ENCODE measurements at places on chromosomes 16 and 17.

- DNase-seq: no peak
These were observed 20.3 kb downstream of the SMG6 start for GRCh38 chr17:2283302-2283701.

GRCh38 chr17:46841561-46842379, 9.6 kb upstream of the WNT9B start:
- no peak for DNase-seq

DNA sequence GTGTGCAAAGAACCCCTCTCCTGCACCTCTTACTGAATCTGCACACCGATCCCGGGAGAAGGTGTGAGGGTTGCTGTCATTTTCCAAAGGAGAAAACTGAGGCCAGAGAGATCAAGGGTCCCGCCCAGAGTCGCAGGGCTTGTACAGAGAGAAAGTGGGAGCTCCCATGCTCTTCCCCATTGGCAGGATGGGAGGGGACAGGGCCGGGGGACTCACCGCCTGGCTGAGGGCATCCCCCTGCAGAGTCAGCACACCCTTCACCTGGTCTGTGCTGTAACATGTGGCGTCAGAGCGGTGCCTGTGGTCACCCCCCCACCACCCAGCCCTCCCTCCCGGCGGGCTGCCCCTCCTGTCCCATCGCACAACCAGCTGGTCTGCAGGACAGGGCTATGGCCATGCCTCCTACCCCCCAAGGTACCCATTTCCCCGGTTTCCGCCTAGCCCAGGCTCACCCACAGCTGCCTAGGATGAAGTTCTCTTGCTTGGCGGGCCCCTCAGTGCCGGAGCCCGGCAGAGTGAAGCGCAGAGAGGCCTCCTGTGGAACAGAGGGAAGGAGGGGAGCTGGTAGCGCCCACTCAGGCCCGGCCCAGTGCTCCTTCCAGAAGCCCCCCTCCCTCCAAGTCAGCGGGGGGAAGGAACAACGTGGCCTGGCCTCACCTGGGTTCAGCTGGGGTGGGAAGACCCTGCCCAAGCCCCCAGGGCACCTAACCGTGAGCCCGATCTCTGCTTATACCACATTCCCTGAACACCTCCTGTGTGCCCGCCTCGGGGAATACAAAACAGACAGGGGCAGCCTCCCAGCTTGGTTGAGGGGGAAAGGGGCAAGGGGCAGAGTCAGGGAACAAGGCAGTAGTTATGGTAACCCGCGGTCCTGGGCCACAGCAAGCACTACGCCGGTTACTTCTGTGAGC, 1.1 kb downstream of the ROGDI start:
- DNase-seq: no peak

DNA sequence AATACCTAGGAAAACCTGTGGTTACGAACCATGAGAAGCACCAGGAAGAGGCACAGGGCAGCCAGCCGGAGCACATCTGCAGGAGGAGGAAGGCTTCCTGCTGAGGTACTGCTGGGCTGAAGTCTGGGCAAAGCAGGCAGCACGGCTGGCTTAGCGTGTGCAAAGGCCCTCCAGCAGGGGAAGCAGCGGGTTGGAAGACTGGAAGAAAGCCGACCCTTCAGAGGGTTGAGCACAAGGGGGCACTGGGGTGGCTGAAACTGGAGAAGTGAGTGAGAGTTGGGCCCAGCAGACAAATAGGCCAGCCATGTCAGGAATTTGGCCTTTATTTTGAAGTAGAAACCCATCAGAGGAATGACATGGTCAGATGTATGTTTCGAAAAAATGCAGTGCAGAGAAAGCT, 12.1 kb upstream of the HSD3B7 start:
- no peak for DNase-seq

- no peak for DNase-seq
These were observed 41.6 kb upstream of the METRNL start for GRCh38 chr17:83037874-83038165.

DNA sequence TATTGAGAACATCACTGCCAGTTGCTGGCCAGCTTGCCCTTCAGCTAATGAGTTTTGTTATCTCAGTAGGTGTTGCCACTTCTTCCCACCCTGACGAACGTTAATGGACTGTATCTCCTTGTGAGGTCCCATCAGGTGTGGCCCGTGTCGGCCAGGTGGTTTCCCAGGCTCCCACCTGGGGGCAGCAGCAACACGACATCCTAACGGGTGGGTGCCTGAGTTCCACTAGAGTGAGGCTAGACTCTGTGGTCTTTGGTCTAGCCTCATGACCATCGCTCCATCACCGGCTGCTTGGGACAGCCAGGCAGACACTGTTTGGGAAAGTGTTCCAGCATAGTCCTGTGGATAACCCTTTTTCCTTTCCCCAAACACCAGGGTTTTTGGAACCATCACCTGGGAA, 45.6 kb upstream of the LCMT1 start:
- DNase-seq: no peak

DNA sequence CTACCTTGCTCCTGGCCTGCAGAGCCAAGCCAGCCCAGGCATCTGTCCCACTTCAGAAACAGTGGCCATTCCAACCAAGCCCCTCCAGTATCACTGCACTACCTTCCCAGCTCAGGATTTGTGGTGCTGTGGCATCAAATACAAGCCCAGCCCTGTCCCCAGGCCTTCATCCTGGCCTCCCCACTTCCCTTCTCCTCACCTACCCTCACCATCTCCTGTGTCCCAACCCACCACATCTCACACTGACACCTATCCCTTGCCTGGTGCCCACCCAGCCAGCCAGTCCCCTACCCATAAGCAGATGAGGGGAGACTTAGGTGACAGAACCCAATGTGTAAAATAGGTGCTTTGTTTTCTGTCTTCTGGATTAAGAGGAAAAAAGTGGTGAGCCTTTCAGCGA, 66.0 kb upstream of the CDH5 start:
- no peak for DNase-seq

DNA sequence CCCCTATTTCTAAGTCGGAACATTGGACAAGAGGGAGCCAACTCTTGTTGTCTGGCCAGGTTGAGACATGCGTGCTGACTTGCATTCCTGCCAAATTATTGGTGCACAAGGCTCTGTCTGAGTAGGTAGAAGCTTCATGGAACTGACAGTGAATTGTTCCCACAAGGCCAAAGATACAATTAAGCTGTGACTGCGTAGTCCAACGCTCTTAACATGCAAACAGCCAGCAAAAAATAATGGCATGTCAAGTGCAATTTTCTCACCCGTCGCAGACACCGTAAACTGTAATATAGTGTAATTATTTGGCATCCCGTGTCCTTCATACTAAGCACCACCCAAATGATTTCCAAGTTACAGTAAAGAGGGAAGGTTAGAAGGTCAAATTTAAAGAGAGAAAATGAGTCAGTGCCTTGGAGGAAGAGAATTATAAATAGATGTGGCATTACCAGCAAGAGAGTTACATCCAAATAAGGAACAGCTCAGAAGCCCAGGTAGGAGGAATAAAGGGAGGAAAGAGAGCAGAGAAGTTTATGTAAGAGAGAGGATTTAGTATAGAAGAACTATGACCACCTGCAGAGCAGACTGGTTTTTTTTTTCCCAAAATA, 21.8 kb downstream of the CDH8 start:
- DNase-seq: no peak

GRCh38 chr17:44356241-44356640, 7.4 kb downstream of the FAM171A2 start:
- DNase-seq: no peak

DNA sequence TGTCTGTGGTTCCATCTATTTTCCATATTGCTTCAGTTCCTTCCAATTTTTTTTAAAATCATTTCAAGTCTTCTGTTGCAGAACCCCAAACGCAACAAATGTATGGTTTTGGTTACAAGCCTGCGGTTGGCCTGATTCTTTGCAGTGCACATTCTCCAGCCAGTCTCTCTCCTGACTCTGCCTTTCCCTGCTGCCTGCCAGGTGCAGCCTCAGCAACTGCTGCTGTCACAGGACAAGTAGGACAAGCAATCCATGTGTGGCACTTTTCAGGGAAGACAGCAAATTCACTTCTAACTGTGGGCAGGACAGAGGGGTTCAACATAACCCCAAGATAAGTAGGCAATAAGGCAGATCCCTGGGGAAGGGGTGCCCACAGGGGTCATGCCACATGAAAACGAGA, 24.2 kb downstream of the EMP2 start:
- DNase-seq: no peak

DNA sequence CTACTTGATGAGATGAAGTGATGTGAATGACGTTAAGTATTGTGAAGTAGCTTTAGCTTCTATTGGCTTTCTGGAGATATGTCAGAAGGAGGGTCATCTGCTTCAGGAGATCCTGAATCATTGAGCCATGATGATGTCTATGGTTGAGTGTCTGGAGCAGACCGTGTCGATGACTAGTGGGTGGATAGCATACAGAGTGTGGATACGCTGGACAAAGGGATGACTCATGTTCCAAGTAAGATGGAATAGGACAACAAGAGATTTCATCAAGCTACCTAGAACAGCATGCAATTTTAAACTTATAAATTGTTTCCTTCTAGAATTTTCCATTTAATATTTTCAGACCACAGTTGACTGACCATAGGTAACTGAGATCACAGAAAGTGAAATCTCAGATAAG, 116.1 kb upstream of the RBBP6 start:
- no peak for DNase-seq

DNA sequence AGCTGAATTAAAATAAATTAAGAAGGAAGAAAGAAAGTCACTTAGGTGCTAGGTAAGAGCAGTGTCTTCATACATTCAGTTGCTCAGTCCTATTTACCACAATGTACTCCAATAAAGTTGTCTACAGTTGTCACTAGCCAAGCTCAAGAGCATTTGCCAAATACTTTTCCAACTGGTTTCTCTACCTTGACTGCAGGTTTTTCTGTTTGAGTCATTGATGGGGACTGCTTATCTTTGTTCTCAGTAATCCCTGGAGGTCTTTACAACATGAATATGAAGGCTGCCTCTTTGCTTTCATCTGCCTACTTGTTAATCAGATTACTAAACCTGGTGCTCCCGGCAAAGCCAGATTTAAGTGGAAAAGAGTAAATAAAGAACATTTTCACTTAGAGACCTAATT, 64.6 kb upstream of the CLEC18B start:
- DNase-seq: no peak

- DNase-seq: no peak
These were observed 43.3 kb downstream of the GRIN2A start for GRCh38 chr16:10138881-10139280.

DNA sequence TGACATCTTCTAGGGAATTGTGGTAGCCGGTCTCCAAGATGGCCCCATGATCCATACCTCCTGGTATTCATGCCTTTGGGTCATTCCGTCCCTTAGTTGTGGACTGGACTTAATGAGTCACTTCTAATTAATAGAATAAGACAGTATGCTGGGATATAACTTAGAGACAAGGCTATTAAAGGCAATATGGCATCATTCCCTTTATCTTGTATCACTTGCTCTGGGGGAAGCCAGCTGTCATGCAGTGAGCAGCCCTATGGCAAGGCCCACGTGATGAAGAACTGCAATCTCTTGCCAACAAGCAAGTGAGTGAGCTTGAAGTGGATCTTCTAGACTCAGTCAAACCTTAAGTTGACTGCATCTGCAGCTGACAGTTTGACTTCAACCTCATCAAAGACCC, 97.8 kb upstream of the MED13 start:
- DNase-seq: no peak

DNA sequence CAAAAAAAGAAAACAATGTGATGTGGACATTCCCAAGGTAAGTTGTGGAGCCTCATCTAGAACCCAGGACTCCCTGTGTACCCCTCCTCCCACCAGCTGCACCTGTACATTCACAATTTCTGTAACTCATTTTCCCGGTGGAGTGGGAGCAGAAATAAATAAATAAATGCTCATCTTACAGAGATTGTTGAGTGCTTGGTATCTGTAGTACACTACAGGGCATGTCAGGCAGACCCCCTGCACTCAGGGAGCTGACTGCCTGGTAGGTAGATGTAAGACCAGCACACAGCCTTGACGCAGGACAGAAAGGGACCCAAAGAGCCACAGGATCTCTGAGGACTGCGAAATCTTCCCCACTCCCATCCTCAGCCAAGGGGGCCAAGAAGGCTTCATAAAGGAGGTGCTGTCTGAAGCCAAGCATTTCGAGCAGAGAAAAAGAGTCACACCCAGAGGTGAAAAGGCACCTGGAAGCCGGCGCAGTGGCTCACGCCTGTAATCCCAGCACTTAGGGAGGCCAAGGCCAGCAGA, 6.5 kb downstream of the EIF1 start:
- no peak for DNase-seq

GRCh38 chr17:47742319-47743181, 9.5 kb downstream of the TBX21 start:
- DNase-seq: no peak

DNA sequence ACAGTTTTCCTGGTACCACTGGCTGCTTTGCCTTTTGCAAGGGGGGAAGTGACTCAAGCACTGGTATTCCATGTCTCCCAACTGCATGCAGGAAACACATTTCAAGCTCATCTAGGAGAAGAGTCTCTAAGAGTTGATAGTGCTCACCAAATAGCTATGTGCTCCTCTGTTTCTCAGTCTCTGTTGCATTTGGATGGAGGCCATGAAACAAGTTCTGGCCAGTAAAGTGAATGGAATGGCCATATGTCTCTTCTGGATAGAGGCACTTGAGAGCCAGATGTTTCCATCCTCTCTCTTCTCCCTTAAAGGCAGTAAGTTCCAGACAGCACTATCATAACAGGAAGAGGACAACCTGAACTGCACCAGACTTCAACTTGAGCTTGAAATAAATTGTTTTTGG, 60.6 kb downstream of the C16orf82 start:
- peak; percentile 96 for DNase-seq

DNA sequence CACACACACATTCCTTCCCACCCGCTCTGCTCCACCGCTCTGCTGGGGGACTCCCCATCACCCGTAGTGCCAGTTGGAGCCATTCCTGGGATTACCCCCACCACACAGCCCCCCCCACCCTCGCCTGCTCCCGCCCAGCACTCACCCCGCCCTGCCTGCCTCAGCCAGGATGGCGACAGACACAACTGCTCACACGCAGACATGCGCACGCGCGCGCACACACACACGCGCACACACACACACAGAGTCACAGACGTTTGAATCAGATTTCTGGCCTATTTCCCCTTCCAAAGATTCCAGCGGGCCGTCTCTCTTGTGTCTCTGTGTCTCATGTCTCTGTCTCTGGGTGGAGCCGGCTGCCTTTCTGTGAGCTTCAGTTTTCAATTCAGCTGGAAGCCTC, 4.4 kb downstream of the CACNA1G start:
- DNase-seq: peak; percentile 94

DNA sequence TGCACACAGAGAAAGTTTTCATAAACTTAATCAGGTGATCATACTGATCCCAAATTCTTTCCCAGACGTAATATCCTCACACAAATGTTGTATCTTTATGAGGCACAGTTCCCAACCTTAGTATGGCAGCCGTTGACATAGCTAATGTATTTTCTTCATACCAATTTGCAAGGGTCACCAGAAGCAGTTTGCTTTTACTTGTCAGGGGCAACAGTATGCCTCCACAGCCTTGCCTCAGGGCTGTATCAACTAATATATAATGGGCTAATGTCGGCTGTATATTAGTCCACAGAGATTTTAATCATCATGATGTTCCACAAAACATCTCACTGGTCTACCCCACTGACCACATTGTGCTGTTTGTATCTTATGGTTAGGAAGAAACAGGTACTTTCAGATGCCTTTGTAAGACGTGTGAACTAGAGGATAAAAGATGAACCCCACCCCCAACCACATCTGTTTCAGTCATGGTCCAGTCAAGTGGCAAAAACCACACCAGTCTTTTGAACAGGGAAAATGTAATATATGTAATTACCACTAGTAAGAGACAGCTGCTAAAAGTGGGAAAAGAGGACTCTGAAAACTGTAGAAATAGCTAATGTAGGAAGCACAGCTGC, 55.2 kb downstream of the GAN start:
- DNase-seq: no peak
